Fibroblast of skin of right biceps (primary cell): ENCODE measurements at places on chromosomes 2 and 18.

DNA sequence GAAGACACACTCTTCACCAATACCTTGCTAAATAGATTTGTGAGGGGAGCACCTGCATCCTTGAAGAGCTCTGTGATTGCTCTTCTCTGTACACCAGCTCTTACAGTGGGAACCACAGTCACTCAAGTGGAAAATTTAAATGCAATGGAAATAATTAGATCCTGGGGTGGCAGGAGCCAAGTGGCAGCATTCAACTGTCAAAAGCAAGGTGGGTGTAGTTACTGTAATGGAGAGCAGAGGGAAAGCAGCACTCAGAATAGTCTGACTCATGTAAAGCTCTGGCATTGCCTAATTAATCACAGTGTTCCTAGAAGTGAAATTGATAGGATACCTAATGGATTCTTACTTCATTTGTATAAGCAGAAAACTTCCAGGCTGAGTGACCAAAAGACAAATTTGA lies 245.8 kb downstream of the KCNE4 start:
- DNase-seq = peak; percentile 19

GRCh38 chr2:226838722-226839121 lies 2.9 kb downstream of the RHBDD1 start:
- no peak for DNase-seq

DNA sequence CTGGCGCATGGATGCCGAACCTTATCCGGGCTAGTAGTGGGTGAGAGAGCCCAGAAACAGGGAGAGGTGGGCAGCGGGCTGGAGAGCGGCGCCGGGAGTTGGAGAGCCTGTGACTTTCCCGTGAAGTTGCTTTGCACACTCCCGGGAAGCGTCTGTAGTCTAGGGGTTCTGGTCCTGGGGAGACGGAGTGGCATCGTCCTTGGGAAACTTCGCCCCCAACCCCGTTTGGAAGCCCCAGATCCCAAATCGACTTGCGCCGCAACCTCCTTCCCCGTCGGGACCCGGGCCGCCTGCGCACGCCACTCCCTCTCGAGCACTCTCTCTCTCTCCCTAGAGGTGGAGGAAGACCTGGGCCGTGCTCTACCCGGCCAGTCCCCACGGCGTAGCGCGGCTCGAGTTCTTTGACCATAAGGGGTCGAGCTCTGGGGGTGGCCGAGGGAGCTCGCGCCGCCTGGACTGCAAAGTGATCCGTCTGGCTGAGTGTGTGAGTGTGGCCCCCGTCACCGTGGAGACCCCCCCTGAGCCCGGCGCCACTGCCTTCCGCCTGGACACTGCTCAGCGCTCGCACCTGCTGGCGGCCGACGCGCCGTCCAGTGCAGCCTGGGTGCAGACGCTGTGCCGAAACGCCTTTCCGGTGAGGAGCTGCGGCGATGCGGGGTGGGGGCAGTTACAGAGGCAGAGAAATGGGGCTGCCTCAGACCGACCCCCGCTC lies 456 bp downstream of the DOK1 start:
- DNase-seq = no peak

DNA sequence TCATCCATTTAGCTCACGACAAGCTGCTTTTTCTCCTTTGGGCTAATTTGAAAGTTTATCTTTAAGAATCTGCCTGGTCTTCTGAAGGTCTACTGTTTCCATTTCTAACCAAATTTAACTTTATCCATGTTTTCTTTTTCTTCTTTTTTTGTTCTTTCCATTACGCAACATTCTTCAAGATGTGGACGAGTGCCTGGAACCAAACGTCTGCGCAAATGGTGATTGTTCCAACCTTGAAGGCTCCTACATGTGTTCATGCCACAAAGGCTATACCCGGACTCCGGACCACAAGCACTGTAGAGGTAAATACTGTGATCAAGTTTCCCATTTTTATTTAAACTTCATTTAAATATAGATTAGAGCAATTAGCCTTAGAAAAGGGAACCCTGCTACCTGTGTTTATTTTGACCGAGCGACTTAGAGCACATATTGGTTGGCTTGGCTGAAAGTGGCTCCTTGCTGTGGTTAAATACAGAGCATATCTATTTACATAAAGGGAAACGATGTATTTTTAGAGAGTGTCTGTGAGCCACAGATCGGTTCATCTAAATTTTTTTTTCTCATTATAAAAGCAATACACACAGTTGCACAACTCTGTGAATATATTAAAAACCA lies 183.4 kb upstream of the RASGRP3 start:
- DNase-seq = no peak

DNA sequence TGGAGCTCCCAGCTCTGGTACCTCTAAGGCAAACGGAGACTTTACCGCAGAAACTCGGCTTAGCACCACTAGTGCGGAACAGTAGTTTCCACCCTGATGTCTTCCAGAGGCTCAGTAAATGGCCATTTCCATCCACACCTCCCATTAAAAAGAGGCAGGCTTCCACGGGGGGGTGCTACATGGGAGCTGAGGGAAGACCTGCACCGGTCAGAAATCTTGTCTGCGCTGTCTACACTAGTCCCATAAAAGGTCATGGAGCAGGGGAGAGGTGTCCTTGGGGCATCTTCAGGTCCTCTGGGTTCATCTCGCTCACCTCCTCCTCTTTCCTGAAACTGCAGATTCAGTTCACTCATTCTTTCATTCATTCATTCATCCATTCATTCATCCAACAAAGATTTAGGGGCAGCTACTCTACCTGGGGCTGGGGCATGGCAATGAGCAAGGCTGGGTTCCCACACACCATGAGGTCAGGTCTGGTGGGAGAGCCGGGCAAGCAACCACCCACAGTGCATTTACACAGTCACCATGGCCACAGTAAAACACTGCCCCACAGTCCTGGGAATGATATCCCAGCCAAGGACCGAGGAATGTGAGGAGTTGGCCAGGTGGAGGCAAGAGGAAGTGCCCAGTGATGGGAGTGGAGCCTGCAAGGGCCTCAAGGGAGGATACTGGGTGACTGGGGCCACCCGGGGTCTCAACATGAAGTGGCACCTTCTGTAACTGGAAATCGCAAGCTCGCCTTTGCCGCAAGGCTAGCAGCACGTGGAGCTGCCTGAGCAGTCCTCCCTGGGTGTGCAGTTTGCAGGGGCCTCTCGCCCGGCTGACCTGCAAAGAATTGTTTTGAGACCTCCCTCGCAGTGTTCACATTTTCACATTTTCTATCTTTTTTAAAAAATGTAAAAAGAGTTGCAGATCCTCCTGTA lies 180.2 kb upstream of the RAB6C start:
- no peak for DNase-seq

- no peak for DNase-seq
Observed at GRCh38 chr18:49279041-49279440, 181.4 kb downstream of the DYM start.

GRCh38 chr2:145561152-145561551 lies 1041.2 kb upstream of the ZEB2 start:
- DNase-seq = no peak

GRCh38 chr2:15311926-15312325 lies 249.2 kb downstream of the NBAS start:
- no peak for DNase-seq

DNA sequence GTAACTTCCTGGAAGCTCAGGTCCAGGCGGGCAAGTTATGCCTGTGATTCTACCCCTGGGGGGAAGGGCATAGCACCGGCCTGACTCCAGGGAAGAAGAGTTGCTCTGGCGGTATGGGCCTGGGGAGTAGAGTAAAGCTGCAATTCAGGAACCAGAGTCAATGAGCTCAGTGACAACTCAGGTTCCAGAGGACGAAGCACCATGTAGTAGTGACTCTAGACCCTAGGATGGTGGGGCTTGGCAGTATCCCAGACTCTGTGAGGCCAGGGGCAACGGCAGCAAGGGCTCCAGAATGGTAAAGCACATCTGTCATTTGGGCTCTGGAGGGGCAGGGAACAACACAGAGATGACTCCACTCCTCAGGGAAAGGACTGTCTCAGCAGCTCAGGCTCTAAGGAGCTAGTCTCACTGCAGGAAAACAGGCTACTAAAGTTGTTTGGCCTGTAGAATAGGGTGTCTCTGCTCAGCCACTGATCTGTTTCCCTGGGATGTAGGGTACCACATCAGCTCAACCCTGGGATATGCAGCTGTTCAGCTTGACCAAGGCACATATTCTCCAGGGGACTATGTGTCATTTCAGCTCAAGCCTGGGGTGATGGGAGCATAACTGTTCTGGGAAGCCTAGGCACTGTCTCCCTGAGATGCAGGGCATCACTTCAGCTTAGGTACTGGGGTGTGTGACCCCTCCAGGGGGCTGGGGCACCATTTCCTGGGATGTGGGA lies 36.2 kb upstream of the RHOB start:
- DNase-seq = no peak

DNA sequence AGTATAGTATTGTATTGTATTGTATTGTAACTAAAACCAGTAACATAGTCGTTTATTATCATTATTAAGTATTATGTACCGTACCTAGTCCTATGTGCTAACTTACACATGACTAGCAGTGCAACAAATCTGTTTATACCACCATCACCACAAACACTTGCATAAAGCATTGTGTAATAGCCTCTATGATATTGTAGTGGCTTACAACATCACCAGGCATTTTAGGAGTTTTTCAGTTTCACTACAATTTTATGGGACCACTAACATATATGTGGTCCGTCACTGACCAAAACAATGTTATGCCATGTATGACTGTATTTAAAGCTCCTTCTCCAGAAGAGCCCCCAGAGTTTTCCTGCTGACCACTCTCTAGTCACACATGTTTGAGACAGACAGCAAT lies 306.2 kb downstream of the SETBP1 start:
- no peak for DNase-seq

- DNase-seq = peak; percentile 63
Observed at GRCh38 chr2:168632709-168633121, 169.7 kb upstream of the NOSTRIN start.

GRCh38 chr2:2847209-2847676 lies 516.2 kb upstream of the MYT1L start:
- no peak for DNase-seq

- DNase-seq = no peak
Observed at GRCh38 chr18:3796434-3796833, 346.5 kb downstream of the TGIF1 start.

DNA sequence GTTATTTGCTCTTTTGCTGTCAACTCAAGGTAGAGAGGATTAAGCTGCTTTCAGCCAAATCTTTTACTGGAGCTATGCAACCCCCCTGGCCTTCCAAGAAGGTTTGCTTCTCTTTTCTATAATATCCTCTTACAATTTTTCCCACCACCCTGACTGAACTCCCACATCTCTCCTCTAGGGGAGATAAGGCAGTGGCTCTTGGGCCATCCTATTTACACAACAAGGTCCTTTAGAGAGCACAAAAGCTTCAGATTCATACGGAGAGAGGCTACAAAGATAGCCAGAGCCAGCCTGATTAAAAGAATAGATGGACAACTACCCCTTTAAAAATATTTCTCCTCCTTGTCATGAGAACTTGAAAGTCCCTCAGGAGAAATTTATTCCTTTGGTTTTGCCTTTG lies 95.7 kb downstream of the TPGS2 start:
- no peak for DNase-seq

DNA sequence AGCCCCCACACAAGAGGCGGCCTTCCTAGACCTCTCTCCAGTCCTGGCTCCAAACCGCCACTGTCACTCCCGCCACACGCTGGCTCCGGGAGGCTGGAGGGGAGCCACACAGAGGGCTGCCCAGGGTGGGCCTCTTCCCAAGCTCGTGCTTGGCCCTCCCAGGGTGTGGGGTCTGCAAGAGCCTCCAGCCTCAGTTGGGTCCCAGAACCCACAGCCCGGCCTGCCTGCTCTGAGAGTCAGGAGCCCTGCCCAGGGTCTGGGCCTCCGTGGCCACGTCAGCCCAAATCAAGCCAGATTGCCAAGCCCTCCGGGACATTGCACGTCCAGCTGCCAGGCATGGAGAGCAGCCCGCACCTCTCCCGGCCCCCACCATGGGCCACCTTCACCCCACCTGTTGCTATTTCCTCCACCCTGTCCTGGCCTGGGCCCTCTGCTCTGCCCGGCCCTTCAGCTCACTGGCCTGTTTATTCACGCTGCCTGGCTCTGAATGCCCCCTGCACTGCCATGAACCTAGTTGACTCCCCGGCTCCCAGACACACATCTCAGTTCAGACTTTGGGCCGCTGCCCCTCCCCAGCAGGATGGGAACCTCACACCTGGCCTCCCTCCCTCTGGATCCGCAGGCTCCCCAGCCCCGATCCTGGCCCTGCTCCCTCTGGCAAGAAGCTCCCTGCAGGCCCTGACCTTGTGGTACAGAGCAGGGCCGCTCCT lies 61.0 kb downstream of the BIN1 start:
- no peak for DNase-seq

- no peak for DNase-seq
Observed at GRCh38 chr2:160826496-160826895, 332.9 kb upstream of the RBMS1 start.

GRCh38 chr2:209424781-209425470 lies 1.1 kb downstream of the MAP2 start:
- DNase-seq = no peak

GRCh38 chr18:58893388-58894099 lies 28.9 kb downstream of the ZNF532 start:
- peak; percentile 65 for DNase-seq

DNA sequence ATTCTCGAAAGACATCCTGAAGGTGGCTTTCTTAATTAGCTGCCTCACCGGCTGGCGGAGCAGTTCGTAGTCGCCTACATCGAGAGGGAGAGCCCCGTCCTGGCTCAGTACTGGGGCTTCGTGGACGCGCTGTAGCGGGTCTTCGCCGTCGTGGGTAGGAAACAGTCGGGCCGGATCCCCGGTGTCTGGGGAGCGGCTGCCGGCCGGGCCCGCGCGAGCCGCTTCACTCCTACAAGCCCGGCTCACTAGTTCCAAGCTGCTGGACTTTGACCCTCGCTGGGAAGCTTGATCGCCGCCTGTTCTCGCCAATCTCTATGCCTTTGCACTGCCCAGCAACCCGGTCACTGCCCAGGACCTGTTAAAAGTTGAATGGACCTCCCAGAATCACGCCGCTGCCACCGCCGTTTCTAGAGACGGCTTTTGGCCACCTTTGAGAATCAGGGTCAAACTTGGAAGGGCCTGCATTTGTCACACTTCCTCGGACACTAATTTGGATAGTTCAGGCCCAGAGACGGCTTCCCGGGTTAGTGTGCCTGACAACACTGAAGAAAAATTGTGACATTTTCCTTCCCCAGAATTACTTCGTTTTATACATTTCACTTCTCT lies 41.4 kb upstream of the AKAIN1 start:
- DNase-seq = peak; percentile 38
